ENCODE measurements at places on chromosomes 1 and 21. TPM values are rescaled to one million over a fixed set of nuclear protein-coding genes. Genes with fewer than 3 reads are reported as not detected.

The TSHB gene
- not detected for polyA plus RNA-seq

The KRTAP12-2 gene
- polyA plus RNA-seq: not detected

The LGR6 gene
- polyA plus RNA-seq: 0.66 TPM

The FCAMR gene
- polyA plus RNA-seq: not detected

The TPR gene
- polyA plus RNA-seq: 14.7 TPM

The FALEC gene
- not detected for polyA plus RNA-seq

The ACTL8 gene
- polyA plus RNA-seq: not detected

The WNT9A gene
- 3.4 TPM for polyA plus RNA-seq

The CYP4A22 gene
- polyA plus RNA-seq: not detected

The TAL1 gene
- polyA plus RNA-seq: 0.59 TPM

The KRTAP21-2 gene
- polyA plus RNA-seq: not detected

The TNFRSF1B gene
- polyA plus RNA-seq: 8.3 TPM

The UTS2 gene
- not detected for polyA plus RNA-seq

The HAPLN2 gene
- 69.6 TPM for polyA plus RNA-seq

The S100A7 gene
- not detected for polyA plus RNA-seq

The CD5L gene
- polyA plus RNA-seq: 1.9 TPM

The S100A14 gene
- 0.39 TPM for polyA plus RNA-seq

The CRYAA gene
- not detected for polyA plus RNA-seq

The HPDL gene
- 9.4 TPM for polyA plus RNA-seq

The OR2T33 gene
- polyA plus RNA-seq: not detected

The PROX1 gene
- 27.9 TPM for polyA plus RNA-seq

The OTUD3 gene
- polyA plus RNA-seq: 2.8 TPM

The RNU1-4 gene
- polyA plus RNA-seq: not detected

The IVL gene
- not detected for polyA plus RNA-seq

The SYNC gene
- polyA plus RNA-seq: 1.9 TPM

The CD53 gene
- 9.0 TPM for polyA plus RNA-seq

The CFHR3 gene
- not detected for polyA plus RNA-seq

The ADPRS gene
- 39.1 TPM for polyA plus RNA-seq

The PM20D1 gene
- polyA plus RNA-seq: not detected

The FAM163A gene
- 0.46 TPM for polyA plus RNA-seq

The ELAVL4 gene
- polyA plus RNA-seq: 88.9 TPM

The DMBX1 gene
- polyA plus RNA-seq: not detected

The CHODL gene
- polyA plus RNA-seq: 0.64 TPM
